NCI-H1436 (cell line): ENCODE measurements at places on chromosomes 7 and 10.

- DNase-seq, result no peak
Observed at GRCh38 chr7:98192781-98193457, 18.3 kb upstream of the BHLHA15 start.

DNA sequence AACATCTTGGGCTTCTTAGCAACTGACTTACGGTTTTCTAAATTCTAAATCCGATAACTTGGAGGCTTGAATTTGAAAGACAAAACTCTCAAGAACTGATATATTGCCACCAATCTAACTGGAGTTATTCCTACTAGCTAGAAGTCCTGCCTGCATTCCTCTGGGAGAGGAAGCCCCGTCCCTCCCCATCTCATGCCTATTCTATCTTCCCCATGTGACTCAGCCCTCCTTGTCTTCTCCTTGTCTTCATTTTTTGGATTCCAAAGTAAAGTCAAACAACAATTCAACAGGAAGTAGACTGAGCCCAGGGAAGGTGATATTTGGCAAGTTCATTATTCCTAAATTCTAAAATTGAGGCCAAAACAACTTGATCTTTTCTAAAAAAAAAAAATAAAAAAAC, 587.7 kb downstream of the KCNMA1 start:
- DNase-seq, result no peak

GRCh38 chr10:121880895-121881294, 46.9 kb downstream of the ATE1 start:
- no peak for DNase-seq

DNA sequence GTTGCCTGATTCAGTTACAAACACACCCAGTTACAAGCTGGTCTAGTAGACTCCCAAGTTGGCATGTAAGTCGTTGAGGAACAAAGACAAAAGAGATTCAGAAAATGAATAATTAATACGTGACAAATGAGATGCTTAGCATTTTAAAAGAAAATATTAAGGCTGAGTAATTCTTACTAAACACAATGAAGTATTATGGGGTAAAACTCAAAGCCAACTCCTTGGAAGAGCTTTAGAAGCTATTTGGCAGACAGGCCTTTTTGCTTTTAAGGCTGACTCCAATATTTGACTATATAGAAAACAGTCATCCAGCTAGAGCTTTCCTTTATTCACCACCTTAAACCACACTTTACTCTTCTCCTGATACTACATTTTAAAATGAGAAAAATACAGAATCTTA, 5.4 kb downstream of the TRDMT1 start:
- DNase-seq, result no peak

DNA sequence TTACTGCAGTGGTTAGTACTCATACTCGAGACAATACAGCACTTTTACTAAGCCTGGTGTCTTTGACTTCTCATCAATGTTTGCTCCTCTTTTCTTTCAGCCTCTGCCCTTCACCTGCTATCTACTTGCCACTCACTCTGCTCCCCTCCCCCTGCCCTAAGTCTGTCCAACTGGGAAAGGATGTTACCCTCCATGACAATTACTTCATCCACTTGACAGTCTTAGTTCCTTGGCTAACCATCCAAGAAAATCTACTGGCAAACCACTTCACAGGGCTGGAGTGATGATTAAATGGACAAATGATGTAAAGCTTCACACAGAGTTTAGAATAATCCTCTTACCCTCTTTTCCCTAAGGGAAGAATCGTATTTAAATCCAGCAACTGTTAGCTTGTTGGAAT, 8.2 kb upstream of the DLD start:
- no peak for DNase-seq

DNA sequence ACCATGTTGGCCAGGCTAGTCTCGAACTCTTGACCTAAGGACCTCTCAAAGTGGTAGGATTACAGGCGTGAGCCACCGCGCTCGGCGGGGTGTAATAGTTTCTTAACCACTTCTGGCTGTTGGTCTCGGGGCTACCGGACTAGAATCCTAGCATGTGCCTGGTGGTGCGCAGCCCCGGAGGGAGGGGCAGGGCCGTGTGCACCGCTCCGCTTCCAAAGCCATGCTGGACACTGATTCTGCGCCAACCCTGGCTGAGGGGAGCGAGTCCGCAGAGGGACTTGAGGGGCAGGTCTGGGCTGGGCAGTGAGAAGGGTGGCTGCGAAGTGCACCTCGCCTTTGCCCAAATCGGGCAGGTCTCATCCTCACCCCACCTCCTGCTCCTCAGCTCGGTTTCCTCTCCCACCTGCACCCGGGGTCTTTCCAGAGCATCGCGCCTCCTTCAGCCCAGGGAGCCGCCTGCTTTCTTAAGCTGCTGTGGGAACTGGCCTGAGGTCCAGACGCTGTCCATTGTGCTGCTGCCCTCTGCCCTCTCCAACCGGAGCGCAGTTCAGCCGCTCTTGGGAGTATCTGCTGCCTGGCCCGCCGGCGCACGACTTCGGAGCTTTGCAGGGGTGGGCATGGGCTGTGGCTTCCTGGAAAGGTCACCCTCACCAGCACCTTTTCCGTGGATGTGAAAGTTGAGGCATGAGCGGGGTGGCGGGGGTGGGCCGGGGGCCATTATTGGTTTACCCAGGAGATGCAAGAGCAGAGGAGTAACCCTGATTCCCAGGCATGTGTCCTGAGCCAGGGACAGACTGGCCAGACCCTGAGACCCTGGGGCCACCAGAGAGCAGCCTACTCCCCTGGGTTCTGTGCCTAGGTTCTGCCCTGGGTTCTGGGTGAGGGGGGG, 422.6 kb upstream of the NUPR2 start:
- no peak for DNase-seq

- peak; percentile 56 for DNase-seq
Observed at GRCh38 chr10:43409385-43410109, 561 bp upstream of the HNRNPF start.

DNA sequence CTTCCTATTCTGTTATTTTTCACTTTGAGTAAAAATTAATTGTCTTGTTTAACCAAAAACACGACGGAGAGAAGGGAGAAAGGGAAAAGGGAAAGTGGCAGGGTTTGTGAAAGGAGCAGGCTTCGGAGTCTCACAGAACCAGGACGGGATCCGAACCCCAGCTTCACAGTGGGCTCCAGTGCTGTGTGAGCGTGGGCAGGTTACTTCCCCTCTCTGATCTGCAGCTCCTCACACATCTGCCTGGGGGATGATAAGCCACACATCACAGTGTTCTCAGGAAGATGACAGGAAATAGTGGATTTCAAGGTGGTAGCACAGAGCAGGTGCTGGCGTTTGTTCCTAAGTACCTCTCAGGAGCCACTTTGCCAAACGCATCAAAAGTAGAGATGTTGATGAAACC, 94.2 kb upstream of the GPR26 start:
- no peak for DNase-seq
